ENCODE measurements at places on chromosomes 1 and 21.

DNA sequence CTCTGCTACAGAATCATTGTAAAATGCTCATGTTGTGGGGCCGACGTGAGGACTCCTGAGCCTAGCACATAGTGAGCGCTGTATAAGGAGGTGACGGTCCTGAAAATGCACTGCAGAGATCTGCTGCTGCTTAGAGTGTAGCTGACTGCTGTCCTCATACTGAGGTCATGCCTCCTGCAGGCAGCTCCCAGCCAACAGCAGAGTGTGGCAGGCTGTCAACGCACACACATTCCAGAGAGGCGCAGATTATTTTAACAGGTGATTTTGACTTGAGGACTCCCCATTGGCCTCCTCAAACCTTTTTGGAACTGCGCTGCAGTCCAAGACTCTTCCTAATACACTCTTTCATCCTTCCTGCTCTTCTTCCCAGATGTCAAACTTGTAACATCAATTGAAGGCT, 119.8 kb upstream of the KCNJ6 start:
- no peak for DNase-seq

DNA sequence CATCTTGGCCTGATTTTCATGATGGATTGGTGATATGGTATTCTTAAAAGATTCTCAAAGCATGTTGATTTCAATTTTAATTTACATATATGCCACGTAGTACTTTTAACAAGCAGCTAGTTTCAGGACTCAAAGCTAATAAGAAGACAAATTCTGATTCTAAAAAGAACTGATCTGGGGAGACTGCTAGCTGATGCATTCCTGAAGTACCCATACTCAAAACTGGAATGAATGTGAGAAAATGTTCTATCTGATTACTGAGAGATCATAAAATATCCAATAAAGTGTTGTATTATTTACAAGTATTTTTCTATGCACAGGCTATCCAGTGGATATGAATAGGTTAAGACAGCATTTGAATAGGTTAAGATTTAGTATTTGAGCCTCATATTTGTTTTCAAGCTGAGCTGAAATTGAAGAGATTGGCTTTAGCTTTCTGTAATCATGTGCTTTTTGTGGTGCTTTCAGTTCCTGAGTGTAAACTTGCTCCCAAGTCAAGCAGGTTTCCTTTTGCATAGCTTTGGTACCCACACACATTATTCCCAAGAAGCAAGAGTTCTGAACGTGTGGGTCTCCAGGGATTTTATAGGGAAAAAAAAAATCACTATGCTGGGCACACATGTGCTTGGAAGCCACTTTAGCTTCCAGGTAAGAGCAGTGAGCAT, 114.1 kb downstream of the VPS13D start:
- no peak for DNase-seq

DNA sequence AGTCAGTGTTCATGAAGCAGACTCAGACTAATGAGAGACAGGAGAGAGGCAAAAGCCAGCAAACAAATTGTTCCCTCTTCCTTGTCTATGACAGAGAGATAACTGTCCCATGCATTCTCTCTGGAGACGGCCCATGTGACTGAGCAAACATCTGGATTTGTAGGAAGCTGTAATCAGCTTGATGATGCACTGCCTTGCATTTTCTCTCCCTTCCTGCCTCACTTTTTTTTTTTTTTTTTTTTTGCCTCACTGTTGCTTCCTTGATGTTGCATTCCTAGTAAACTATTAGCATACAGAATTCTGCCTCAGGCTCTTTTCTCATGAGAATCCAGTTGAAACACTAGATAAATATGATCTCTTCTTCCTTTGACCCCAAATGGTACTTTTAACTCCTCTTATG, 134.5 kb downstream of the HHIPL2 start:
- no peak for DNase-seq

DNA sequence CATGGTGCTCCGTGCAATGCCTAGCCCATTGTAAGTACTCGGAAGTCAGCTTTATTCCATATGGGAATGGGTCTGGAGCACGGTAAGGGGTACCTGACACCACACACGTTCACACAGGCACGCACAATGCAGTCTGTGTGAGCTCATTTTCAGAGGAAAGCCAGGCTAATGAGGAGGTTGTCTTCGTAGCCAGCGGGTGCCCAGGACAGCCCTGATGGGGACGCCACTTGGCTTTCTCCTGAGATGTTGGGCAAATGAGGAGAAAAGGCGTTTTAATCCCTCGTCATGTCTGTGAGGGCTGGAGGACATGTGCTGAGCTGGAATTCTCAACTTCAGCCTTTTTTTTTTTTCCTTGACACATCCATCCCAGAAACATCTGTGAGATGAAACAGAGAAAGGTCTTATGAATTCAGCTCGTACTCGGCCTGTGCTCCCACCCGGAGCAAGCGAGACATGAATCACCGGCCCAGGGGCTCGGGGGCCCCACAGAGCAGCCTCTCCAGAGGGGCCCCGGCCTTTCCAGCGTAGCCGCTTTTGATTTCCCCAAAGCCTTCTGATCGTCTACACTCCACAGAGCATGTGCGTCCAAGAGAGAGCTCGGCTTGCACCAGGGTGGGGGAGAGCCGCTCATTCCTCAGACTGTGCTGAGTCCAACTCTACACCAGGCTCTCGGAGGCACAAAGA, 125.1 kb downstream of the EPHB2 start:
- no peak for DNase-seq

GRCh38 chr21:41573902-41574690, 66.1 kb upstream of the TMPRSS2 start:
- DNase-seq: no peak

DNA sequence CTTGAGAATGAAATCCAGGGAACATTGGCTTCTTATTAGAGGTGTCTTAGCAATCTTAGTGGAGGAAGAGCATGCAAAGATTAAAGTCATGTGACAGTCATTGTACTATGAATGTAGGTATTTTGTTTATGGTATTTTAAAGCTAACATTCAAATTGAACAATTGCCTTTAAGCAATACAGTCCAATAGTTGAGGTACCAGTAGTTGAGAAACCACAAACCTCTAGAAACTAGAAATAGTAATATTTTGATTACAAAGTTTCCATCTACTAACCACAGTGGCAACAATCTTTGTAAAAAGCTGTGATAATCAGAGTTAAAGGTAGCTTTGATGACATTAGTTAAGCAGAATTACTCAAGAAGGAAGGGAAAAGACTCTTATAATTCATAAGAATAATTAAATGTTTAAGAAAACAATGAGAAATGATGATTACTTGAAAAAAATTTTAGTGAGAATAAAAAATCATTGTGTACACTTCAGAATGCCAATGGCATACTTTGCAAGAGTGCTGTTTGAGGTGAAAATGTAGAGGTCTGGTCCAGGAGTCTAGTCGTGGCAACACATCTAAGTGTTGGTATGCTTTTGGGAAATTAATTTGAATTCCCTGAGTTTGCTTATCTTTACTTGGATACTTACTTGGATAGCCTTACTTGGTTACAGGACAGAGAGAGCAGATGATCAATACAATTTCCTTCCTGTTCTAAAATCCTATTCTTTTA, 104.9 kb upstream of the PTGFR start:
- DNase-seq: no peak

GRCh38 chr1:186750257-186750656, 70.0 kb upstream of the PTGS2 start:
- no peak for DNase-seq

DNA sequence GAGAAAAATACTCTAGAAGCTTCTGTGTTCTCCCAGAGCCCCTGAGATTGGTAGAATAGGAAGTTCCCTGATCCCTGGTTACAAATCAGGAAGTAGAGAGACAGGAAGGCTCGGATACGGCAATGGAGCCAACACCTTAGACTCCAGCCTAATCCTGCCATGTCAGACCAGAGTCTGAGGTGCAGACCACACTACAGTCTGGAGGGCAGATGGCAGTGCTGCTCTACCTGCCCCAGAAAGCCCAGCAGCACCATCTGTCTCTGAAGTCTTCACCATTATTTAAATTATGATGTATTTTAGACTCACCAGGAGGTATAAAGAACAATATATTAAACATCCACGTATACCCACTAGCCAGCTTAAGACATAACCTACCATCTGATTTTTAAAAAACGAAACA, 93.0 kb downstream of the MTR start:
- DNase-seq: no peak

GRCh38 chr21:31366825-31367224, 22.8 kb upstream of the TIAM1 start:
- DNase-seq: no peak

GRCh38 chr1:40411294-40411693, 37.8 kb downstream of the SMAP2 start:
- no peak for DNase-seq

DNA sequence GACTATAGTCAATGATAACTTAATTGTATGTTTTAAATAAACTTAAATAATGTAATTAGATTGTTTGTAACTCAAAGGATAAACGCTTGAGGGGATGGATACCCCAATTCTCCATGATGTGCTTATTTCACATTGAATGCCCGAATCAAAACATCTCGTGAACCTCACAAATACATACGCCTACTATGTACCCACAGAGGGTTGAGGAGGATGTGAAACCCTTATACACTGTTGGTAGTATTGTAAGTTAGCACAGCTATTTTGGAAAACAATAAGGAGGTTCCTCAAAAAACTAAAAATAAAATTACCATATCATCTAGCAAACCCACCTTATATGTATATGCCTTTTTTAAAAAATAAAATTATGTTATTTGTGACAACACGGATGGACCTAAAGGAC, 198.6 kb downstream of the MRPL39 start:
- no peak for DNase-seq

- no peak for DNase-seq
These were observed 34.6 kb downstream of the CLIC4 start for GRCh38 chr1:24779689-24780464.

Measured in NCI-H526 (cell line).